NCI-H1436 treated with DMSO at 0.1 percent for 48 hours (cell line): ENCODE measurements at places on chromosomes 1 and 21.

DNA sequence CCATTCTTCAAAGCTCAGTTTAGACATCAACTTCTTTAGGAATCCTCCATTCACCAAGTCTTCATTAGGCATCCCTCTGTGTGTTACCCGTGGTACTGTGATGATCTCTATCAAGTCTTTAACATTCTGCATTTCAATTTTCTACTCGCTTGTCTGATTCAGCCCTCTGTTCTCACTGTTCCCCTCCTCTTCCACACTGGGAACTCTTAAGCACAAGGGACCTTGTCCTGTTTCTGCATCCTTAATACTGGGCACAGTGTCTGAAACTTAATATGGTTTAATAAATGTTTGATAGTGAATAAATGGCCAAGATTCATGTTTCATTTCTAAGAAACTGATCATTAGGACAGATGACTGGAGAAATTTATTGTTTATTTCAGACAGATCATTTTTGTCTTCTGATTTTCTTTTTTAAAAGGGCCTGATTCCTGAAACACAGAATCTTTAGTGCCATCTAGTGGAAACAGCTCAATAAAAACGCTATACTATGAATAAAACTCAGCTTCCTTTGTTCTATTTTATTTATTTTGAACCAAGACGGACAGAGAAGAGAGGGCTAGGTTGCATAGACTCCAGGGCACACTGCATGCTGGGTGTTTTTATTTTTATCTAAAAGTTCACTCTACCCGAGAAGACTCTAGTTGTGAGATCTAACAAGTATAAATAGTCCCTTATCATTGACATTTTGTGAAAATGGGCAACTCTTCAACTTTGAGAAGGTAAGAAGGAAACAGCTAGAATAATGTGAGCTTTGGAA is 7.0 kb upstream of the TRIM45 start:
- no peak for DNase-seq

DNA sequence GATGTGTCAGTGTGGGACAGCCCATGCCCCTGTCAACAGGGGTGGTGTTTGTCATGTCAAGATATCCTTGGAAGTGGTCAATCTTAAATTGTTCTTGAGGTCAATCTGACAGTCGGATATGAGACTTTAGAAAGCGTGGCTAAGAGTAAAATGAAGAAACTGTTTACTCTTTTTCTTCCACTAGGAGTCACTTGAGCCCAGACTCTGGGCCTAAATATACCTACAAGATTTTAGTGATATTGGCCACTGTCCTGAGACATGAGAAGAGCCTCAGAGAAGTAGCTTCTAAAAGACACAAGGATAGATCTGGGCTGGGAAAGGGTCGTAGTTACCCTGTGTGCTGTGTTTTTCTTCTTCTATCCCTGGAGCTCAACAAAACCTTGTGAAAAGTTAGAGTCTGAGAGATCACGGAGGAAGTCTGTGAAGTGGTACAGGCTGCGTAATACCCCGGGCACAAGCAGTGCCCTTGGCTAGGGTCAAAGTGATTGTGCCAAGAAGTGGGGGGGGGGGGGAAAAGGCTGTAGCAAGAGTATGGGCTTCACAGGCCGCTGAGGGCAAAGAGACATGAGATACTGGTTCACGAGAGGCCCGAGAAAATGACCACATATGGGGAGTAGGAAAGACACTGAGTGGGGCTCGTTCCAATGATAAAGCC is 355.2 kb upstream of the GREM2 start:
- no peak for DNase-seq

- DNase-seq: no peak
Observed at GRCh38 chr1:233114159-233114558, 163.7 kb downstream of the NTPCR start.

DNA sequence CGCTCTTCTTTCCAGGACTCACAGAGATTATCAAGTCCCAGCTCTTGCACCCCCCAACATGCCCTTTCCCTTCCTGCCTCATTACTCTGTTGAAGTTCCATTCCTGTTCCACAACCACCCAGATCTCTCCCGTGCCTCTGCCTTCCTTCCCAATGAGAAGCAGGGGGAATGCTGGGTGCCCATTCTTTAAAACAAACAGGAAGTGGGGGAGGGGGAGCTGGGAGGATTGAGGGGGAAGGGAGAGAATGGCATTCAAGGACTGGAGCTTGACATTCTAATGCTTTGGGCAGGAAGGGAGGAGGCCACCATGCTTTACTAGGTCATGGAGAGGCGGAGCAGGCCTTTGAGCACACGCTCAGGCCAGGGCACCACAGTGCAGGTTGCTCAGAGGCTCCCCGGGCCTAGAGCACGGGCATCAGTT is 150.3 kb upstream of the IRF2BP2 start:
- DNase-seq: no peak

DNA sequence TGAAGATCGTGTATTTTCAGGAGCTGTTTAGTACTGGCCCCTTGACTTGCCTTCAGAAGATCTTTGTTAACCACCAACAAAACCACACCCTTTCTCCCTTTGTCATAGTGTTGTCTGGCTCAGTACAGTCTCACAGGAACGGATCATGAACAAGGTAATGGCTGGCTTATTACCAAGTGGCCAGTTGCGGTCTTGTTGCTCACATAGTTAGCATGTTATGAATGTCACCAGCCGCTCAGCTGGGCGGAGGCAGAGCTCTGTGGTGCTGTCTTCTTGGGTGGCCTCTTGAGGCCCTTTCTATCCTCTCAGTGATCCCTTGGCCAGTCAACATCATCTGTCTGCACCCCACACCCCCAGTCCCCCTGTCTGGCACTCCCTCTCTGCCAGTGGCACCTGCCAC is 21.4 kb downstream of the CNIH3 start:
- no peak for DNase-seq

GRCh38 chr21:38712664-38713063 is 93.1 kb upstream of the ETS2 start:
- no peak for DNase-seq

GRCh38 chr1:223886516-223886921 is 40.8 kb upstream of the TP53BP2 start:
- no peak for DNase-seq

DNA sequence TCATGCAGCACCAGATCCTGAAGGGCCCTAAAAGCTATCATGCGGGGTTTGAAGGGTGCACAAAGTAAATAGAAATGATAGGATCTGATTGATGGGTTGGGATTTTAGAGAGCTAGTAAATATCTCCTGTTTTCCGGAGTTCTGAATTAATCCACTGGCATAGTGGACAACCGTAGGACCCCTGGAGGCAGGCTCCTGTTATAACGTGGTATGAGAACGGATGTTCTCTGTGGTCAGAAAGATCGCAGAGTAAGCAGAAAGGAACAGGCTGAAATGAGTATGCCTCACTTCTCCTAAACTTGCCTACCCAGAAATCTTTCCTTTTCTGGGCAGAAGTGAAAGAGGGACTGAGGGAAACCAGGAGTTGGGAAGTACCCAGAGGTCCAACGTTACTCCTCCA is 470.8 kb downstream of the AJAP1 start:
- DNase-seq: no peak

DNA sequence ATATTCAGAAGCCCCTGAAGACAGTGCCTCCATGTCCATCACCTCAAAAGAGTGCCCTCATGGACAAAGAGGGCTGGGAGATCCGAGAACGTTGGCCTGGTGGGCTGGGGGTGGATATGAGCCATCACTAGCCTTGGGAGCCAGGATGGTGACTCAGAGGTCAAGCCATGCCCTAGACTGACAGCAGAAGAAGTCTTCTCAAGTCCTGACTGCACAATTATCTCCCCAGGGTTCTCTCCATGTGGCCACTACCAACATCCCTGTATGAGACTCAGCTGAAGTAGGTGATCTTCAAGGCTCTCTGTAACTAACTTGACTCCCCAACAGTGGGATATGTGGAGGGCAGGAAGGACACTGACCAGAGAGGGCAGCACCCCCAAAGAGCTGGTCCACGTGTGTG is 7.1 kb upstream of the USF1 start:
- no peak for DNase-seq

DNA sequence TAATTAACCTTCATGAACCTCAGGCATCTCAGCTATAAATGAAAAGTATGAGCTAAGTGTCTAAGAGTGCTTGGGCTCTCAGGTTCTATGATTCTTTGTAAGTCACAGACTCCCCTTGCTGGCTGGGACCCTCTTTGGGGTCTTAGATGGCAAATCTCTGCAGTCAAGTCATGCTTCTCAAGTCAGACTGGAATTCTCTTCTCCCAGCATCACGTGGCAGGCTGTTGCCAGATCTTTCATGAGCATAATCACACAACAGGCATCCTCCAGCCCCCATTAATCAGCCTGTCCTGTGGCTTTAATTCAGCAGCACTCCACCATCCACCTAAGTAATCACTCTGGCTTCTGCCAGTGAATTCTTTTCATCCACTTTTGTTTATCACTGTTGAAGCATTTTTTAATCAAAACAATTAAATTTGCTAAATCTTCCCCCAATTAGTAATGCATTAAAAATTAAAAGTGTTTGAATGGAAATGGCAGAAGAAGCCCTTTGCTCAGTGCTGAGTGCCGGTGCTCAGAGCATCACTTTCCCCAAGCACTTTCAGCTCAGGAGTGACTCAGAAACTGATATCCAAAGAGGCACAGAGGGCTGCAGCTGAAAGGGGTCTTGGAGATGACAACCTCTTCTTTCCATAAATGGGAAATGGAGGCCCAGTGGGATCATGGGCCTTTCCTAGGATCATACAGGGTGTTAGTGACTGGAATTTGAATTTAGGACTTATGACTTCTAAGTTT is 50.2 kb downstream of the C8A start:
- no peak for DNase-seq

DNA sequence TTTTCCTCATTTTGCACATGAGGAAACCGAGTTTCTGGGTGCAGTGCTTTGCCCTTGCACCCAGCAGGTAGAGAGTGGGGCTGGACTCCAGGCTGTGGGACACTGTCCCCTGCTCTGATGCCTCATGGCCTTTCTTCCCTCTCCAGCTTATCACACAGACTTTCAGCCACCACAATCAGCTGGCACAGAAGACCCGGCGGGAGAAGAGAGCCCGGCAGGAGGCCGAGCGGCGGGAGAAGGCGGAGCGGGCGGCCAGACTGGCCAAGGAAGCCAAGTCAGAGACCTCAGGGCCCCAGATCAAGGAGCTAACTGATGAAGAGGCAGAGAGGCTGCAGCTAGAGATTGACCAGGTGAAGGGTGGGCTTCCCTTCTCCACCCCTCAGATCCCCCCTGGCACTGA is 19.0 kb downstream of the KDF1 start:
- DNase-seq: no peak

DNA sequence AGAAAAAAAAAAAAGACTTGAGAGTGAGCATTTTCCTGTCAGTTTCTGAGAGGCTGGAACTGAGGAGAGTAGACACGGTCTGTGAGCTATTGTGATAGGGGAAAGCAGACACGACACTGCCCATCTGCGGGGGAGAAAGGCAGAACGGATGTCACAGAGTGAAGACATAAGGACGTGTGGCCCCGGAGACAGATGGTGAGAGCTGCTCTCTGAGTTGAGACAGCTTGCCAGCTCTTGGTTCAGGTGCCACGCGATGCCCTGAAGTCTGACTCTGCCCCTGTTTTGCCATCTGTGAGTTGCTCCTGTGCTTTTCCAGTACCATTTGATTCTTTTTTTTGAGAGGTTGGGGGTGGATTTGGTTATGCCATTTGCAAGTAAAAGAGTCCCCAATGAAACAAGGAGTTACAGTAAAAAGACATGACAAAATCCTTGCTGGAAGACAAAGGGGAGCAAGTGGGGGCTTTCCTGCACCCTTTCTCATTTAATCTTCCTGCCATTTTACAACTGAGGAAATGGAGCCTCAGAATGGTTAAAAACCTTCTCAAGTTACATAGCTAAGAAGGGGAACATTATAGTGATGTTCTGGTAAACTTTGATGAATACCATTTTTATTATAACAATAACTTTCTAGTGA is 128.9 kb upstream of the DNAH14 start:
- no peak for DNase-seq

DNA sequence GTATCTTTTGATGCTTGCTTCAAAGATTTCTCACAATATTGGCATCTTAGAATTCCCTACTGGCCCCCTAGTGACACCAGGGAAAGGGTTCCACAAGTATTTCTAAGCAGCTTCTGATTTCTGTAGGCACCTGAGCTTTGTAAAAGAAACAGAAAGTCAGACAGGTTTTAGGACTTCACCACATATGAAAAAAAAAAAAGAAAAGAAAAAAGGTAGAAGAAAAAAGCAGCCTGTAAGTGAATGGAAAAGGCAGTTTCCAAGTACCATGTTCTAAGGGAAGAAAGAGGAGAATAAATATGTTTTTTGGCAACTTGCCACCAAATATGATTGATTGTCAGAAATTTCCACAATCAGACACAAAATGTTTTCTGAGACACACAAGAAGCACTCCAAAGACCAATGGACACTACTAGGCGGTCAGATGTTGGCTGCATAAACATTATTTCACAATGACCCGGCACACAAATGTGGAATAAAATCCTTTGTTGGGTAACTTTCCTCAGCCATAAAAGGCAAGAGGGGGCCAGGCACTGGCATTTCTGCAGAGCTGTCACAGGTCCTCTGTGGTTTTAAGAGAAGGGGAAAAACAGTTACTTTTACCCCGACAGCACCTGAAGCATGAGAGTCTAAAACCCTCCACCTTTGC is 12.7 kb upstream of the CPLANE2 start:
- DNase-seq: no peak

- no peak for DNase-seq
Observed at GRCh38 chr1:37656881-37657280, 22.2 kb upstream of the RSPO1 start.

DNA sequence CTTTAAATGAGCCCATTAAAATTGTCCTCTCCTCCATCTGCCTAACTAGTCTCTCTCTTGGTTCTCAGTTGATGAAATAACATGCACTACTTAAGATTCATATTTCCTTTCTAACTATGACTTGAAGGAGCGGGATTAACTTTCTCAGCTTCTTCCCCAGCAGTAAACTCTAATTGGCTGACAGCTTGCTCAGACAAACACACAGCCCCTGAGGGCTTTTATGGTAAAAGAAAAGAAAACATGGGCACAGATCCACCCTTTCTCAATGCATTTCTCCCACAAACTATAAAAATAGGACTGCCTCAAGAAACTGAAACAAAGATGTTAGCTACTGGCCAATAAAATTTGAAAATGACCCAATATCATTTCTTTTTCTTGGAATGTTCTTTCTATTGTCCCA is 703.1 kb downstream of the ADGRL2 start:
- no peak for DNase-seq

GRCh38 chr1:26583646-26584485 is 54.3 kb downstream of the RPS6KA1 start:
- no peak for DNase-seq
